ENCODE measurements at places on chromosomes 11 and 22. TPM values are rescaled to one million over a fixed set of nuclear protein-coding genes. Genes with fewer than 3 reads are reported as not detected.
A peak's percentile ranks its signal among the peaks of the same experiment; 100 is the strongest.

The PVALB gene
- total RNA-seq: not detected

DNA sequence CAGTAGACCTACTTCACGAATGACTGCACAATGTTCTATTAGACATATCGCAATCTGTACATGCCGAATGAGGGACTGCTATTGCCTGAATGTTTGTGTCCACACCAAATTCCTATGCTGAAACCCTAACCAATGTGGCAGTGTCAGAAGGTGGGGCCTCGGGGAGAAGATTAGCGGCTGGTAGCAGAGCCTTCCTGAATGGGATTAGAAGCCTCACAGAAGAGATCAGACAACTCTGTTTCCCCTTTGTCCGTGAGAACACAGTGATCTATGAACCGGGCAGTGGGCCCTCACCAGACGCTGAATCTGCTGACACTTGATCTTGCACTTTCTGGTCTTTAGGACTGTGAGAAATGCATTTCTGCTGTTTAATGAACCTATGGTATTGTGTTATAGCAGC, 33.1 kb downstream of the LRFN4 start:
- no peak for DNase-seq

DNA sequence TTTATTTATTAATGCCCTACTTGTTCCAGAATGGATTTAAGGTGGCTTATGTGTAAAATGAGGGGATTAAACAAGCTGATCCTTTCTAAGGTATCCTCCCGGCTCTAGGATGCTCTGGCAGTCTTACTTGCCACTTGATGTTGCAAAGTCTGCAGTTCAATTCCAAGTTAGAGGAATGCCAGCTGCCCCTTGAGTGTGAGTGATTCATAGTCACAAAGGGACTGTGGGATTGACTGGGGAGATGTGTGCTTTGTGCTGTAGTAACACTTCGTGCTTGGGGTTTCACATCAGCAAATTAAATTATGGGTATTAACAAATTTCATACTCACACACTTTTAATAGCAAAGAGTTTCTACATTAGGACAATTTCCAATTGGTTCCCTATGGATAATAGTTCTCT, 550.8 kb upstream of the CADM1 start:
- DNase-seq: no peak

The TSSK2 gene
- total RNA-seq: not detected

GRCh38 chr11:113722221-113722620, 16.1 kb upstream of the TMPRSS5 start:
- no peak for DNase-seq

The LRP5 gene
- total RNA-seq: 1.4 TPM

The PLA2G3 gene
- total RNA-seq: not detected

DNA sequence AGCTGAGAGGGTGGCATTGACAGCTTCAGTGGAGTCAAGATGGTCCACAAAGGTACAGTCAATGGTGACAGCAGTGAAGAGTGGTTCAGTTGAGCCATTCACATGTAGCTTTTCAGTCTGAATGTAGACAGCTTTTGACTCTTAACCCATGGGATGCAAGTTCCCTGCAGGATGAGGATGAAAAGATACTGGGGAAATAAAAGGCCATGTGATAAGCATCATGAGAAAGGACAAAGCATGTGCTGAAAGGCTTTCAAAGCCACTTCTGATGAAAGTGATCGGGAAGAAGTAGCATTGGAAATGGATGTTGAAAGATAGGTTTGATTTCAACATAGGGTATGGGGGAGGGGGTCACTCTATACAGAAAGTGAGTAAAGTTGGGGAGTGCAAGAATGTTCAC, 182.9 kb downstream of the ETS1 start:
- no peak for DNase-seq

The SMIM38 gene
- 0.50 TPM for total RNA-seq

DNA sequence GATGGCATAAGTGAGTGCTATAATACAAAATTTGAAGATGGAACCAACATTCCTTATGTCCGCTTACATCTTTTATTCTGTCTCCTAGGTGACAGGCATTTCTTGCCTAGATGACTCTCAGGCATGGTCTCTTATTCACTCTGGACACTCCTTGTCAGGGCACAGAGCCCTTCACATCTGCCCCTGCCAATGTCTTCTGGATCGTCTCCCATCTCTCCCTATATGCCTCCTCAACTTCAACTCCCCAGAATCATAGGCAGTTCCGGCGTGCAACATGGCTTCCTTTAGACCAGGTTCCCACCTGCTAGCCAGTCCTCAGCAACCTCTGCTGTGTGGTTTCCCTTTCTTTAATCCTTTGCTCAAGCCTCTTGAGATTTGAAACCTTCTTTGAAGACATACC, 300.9 kb downstream of the TENM4 start:
- DNase-seq: no peak

The C22orf15 gene
- total RNA-seq: 1.9 TPM

The C22orf31 gene
- not detected for total RNA-seq

- DNase-seq: no peak
These were observed 54.2 kb downstream of the EXT2 start for GRCh38 chr11:44149651-44150050.

The ISX gene
- total RNA-seq: not detected

DNA sequence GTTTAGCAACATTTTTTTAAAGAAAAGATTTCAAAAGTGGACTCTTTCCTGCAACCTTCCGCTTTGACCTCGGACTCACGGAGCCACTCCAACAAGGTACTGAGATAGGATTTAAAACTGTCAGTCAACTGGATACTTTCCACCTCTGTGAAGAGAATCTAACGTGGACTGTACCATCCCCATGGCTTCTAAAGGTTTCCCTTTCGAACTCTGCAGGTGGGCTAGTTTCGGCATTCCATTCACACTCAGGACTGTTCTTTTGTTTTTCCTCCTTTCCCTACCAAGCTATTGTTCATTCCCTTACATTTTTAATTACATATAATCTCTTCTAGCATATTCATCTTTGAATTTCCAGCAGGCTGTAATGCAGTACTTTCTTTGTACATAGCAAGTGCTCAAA, 88.5 kb upstream of the AKIP1 start:
- DNase-seq: no peak

The MED15 gene
- 237 TPM for total RNA-seq

The SSRP1 gene
- total RNA-seq: 74.3 TPM

The C1QTNF4 gene
- 0.44 TPM for total RNA-seq

The APOL5 gene
- not detected for total RNA-seq

GRCh38 chr11:117538263-117539135, 210.8 kb downstream of the CEP164 start:
- no peak for DNase-seq

GRCh38 chr11:44444770-44445321, 120.6 kb upstream of the CD82 start:
- no peak for DNase-seq

The OSBP gene
- total RNA-seq: 55.3 TPM

The TBX10 gene
- total RNA-seq: not detected

DNA sequence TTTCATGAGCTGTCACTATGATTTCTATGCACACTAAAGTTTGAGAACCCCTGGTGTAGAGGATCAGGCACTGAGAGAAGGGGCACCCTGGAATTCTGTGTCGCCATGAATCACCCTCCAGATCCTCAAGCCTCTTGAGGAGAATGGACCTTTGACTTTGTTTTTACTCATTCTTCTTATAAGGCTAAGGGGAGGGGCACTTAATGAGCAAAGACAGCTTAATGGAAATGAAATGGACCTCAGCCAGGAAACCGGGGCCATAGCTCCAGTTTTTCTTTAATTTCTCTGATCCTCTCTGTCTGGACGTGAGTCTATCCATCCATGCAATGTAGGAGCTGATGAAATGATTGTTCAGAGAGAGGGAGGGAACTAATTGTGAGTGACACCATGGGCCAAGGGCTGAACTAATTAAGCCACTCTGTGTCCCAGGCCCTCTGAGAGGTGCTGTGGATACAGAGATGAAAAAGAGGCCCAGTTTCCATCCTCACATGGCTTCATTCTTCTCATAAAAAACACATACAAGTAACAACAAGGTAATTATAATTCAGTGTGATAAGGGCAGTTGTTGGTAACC, 32.8 kb downstream of the OR2AT4 start:
- DNase-seq: no peak

- DNase-seq: no peak
These were observed 125.4 kb upstream of the FAT3 start for GRCh38 chr11:92099183-92099582.

The NRXN2 gene
- 0.30 TPM for total RNA-seq

- DNase-seq: no peak
These were observed 1.9 kb downstream of the RPLP2 start for GRCh38 chr11:811446-812245.

DNA sequence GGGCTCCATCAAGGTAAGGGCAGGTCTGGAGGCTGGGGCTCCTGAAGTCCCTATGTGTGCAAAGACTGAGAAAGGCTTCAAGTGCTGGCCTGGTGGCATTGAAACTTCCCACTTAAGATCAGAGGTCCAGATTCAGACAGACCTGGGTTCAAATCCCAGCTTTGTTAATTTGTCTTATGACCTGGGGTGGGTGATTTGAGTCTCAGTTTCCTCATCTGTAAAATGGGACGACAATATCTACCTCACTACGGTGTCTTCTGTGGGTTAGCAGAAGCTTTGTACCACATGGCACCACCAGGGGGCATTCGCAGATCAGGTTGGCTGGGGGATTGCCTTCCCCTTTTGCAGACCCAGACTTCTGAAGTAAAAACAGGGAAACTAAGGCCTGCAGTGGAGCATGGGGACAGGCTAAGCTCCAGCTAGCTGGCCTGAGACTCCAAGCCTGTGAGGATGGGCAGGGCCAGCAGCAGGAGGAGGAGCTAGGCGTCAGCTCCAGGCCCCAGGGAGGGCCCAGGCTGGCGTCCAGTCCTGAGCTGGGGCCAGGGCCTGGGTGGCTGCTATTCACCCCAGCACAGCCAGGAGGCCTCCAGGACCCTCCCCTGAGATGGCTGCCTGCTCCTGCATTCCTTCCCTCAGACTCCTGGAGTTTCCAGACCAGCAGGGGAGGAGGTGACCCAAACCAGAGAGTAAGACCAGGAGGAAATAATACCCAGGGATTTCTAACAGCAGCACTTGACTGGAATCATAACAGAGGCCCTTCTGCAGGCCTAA, 1.5 kb downstream of the CASTOR1 start:
- DNase-seq: peak; percentile 87

DNA sequence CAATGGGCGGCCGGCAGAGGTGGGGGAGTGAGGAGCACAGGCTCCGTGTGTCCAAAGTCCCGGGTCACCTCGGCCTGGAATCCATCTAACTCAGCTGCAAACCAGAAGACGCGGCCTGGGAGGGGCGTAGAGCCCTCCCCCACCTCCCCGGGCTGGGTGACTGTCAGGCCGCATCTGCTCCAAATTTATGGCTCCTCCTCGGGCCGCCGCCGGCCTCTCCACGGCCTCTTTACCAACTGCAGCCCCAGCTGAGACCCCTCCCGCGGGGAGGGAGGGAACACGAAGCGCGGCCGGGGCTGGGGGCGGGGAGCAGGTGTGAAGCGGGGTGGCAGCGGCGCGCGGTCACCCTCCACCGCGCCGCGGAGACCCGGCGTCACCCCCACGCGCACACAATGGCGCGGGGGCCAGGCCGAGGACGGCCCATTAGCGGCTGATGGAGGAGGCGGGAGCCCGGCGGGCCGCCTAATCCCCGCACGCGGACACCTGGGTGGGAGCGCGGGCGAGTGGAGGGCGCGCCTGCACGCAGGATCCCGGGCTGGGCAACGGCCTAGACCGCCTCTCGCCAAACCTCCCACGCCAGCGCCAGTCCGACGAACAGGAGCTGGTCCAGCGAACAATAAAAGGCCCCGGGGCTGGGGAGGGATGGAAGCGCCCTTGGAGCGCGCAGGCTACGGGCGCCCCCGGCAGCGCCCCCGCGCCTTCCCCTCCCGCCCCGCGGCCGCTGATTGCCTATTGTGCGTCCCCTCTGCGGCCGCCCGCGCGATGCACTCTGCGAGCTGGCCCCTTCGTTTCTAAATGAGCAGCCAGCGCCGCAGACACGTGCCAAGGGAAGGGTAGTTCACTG, 25.9 kb upstream of the ROBO3 start:
- no peak for DNase-seq

DNA sequence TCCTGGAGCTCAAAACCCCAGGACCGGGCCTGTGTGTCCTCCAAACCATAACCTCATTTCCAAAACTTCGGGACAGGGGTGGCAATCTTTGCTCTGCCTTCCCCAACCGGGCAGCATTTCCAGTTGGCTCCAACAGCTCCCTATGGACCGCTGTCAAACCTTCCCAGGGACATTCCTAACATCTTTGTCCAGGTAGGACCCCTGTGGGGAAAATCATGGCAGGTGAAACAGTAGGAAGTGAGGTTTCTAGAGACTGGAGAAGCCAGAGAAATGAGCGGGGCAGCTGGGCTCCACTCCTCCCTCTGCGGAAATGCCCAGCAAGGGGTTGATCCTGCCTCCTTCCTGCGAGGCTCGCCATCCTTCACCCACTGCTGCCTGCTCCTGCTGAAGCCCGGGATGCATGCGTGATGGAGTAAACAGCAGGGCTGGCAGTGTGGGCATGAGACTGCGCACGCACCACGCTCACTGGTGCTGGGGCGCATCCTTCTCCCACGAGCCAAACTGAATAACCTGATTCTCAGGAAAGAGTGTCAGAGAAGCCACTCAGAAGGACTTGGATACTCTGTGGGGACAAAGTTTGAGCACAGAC, 136.4 kb downstream of the BUD13 start:
- DNase-seq: no peak

DNA sequence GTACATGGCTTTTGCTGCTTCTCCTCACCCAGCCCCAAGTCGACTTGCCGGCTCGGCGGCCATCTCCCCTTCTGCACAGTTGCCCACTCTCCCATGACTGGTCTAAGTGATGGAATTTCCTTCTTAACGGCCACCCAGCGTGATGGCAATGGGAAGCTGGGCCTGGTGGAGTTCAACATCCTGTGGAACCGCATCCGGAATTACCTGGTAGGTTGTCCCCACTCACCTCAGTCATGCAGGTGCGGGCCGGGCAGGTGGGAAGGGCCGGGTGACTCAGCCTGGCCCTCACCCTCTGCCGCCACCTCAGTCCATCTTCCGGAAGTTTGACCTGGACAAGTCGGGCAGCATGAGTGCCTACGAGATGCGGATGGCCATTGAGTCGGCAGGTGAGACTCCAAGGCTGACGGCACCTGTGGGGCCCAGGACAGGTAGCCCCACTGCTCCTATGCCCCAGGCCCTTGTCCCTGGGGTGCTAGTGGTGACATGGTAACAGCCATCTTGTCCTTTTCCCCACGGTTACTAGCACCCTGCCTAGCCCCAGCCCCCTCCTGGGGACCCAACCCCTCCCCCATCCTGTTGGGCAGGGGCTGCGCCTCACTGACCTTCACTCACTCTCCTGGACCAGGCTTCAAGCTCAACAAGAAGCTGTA, 28.1 kb downstream of the CAPN1 start:
- DNase-seq: no peak

DNA sequence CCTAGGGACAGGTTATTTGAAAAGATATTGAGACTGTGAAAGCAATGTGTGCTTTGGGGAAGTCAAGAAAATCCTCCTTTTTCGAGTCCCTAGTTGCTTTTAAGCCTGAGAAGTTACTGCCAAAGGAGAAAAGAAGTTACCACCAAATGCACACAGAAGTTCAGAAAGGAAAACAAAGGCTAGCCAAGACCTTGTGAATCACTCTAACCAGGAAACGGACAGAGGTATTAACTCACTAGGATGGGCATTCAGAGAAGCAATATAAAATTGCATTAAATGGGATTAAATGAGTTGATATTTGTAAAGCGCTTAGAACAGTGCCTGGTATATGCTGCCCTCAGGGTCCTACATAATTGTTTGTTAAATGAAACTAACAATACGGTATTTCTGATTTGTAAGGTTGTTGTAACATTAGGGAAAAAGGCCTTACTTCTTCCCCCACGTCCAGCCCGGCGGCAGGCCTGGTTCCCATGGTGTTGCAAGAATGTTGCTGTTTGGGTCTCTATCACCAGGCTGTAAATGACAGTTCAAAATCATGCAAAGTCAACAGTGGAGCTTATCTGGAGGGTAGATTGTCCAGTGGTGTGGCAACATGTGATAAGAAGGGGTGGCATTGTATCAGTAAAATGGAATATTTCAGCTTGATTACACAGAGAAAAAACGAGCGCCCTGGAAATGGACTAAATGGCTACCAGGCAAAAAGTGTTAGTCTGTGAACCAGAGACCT, 7.1 kb downstream of the TMA7B start:
- DNase-seq: no peak

Measured in CD4-positive, alpha-beta memory T cell (primary cell).